ENCODE measurements at places on chromosomes 4 and X.

GRCh38 chr4:77344784-77345183 is 187.8 kb downstream of the CCNG2 start:
- no peak for DNase-seq

- DNase-seq = no peak
These were observed 111.6 kb upstream of the GPRIN3 start for GRCh38 chr4:89419111-89419695.

DNA sequence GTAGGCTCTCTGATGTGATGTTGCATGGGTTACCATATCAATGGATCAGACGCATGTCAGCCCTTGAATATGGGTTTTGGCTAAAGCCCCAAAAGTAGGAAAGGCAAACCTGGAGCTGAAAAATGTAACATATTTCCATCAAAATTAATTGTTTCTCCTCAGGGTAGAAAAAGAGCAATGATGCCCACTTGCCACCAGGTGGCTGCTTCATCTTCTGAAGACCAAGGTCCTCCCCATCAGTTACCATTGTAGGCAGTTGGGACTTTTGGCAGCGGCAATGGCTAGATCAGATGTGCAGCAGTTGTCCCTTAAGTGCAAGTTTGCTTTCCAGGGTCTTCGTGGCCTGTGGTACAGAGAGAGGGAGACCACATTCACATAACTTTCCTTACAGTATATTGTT is 118.2 kb downstream of the NAF1 start:
- no peak for DNase-seq

GRCh38 chrX:16300831-16301230 is 133.6 kb downstream of the MAGEB17 start:
- DNase-seq = no peak

GRCh38 chr4:80026100-80026499 is 46.9 kb downstream of the ANTXR2 start:
- DNase-seq = no peak

DNA sequence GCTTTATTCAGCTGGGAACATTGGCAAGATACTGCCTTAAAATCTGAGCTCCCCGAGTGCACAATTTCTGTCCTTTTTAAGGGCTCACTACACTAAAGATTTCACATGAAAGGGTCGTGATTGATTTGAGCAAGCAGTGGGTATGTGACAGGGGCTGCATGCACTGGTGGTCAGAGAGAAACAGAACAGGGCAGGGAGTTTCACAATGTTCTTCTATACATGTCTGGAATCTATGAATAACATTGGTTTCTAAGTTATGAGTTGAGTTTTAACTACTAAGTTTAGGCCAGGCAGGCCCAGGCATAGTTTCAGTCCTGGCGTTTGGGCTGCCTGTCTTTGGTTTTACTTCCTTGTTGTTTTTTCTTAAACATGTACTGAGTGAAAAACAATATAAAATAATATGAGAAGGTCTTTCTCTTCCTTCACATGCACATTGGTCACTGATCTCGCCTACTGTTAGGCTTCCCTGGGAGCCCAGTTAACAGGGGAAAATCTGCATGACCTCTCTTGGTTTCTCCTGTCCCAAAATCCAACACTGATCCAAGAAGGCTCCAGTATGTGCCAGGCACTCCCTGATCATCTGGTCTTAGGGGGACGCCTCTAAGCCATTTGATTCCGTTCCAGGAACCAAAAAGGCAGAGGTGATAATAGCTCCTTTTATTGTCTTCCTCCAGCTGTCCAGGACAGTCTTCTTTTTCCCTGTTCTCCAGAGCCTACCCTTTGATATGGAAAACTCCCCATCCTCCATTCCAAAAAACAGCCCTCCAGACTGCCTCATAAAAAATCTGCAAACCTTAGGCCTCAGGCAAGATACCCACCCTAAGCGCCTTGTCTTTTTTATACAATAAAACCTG is at the start of gene UGT2B17:
Gene UGT2B17 (minus strand): TSS at position 51 of the 854 bp plus-strand sequence. CDS start 7,838 bp downstream, outside the sequence.
- no peak for DNase-seq

DNA sequence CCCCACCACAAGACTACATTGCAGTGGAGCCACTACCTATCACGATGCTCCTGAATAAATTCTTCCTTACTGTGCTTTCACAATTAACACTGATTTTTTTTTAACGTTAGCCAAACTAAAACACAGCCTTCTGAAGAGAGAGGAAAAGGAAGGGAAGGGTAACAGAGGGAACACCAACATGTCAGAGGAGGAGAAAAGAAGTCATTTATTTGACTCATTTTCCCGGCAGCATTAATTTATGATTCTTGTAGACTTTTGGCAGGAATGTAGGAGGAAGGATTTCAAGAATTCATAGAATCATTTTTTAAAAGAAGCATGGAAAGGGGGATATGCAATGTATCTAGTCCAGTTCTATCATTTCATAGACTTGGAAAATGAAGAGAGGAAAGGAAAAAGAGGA is 74.3 kb upstream of the IQCM start:
- DNase-seq = no peak

DNA sequence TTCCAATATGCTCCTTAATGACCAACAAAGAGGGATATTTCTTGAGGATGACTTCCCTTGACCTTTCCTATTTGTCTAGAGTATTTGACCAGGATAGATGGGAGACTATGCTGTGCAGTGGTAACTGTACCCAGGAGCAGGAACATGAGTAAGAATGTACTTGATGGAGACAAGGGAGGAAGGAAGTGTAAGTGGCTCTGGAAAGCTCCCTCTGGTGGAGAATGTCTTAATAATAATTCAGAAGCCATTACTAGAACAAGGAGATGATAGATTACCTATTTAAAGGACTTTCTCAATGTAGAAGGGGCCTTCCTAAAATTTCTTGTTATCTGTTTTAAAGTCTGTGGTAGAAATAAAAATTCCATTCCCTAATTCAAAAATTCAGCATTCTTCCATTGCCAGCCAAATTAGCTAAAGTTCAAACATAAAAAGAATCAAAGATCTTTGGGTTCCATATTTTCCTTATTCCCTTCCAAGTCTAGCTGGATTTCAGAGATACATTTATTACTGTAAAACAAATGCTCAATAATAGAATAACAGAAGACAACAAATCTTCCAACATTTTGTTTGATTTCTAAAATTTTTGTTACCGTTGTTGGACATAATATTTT is 83.8 kb downstream of the GRID2 start:
- DNase-seq = no peak

DNA sequence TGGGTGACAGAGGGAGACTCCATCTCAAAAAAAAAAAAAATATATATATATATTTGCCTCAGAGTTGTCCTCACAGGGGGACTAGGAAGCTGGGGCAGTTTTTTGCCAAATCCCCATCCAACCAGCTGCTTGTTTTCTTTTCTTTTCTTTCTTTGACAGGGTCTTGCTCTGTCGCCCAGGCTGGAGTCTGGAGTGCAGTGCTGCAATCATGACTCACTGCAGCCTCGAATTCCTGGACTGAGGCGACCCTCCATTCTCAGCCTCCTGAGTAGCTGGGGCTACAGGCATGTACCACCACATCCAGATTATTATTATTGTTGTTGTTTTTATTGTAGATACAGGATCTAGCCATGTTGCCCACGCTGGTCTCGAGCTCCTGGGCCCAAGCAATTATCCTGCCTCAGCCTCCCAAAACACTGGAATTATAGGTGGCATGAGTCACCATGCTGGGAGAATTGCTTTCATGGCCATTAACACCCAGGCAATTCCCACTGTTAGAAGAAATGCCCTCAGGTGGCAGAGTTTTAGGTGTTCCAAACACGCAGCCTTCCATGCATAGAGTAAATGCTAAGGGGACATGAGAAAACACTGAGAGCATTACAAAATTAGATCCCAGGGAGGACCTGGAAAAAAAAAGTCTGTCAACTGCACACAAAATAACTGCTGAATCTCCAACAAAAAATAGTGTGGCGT is 98.0 kb downstream of the ARHGAP6 start:
- DNase-seq = no peak

DNA sequence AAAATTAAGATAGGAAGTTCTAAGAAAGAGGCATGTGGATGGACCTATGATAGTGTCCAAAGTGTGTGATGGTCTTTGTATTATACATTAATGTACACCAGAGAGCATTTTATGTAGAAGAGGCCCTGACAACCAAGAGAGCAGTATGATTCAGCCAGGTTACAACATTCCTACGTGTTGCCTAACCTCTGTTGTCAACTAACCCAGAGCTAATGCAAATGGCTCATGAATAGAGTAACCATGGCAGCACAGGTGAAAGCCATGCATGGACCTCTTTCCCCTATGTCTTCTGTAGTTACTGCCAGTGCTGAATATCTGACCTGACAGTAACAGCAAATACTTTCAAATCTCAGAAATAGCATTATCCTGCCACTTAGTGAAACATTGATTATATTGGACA is 255.6 kb downstream of the NDST4 start:
- DNase-seq = no peak

GRCh38 chrX:66150163-66150562 is 13.9 kb upstream of the HEPH start:
- DNase-seq = no peak

DNA sequence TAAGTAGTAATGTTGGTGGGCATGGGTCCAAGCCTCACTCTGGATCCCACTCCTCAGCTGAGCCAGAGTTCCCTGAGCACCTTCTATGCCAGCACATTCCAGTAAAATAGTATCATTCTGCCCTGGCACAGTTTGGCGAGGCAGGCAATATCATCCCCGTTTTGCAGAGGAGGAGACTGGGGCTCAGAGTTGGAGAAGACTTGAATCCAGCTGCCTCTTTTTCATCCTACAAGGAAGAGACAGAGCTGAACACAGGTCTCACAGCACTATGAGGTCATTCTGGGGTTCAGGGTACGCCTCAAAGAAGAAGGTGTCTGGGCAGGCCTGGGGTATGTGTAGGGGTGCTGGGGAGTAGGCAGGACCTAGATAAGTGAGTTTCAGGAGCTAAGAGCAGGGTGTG is 103.9 kb upstream of the STX18 start:
- DNase-seq = no peak

Measured in stimulated activated CD4-positive, alpha-beta T cell treated with anti-CD3 and anti-CD28 coated beads, TNF-alpha, amount 100 ng/mL, for 1 hour (primary cell).